ENCODE measurements at places on chromosomes 13 and 19.

- DNase-seq, result no peak
Measured at GRCh38 chr19:28990522-28990921, 222.4 kb downstream of the UQCRFS1 start.

- DNase-seq, result no peak
Measured at GRCh38 chr13:31209172-31209840, 9.5 kb downstream of the B3GLCT start.

- DNase-seq, result no peak
Measured at GRCh38 chr19:9407827-9408226, 27.5 kb downstream of the ZNF266 start.

DNA sequence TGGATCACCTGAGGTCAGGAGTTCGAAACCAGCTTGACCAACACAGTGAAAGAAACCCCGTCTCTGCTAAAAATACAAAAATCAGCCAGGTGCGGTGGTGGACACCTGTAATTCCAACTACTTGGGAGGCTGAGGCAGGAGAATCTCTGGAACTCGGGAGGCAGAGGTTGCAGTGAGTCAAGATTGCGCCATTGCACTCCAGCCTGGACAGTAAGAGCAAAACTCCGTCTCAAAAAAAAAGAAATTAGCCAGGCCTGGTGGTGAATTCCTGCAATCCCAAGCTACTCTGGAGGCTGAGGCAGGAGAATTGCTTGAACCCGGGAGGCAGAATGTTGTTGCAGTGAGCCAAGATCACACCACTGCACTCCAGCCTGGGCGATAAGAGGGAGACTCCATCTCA is 12.2 kb upstream of the FBXW9 start:
- no peak for DNase-seq

- no peak for DNase-seq
Measured at GRCh38 chr13:113637262-113638160, 20.5 kb downstream of the ATP4B start.

DNA sequence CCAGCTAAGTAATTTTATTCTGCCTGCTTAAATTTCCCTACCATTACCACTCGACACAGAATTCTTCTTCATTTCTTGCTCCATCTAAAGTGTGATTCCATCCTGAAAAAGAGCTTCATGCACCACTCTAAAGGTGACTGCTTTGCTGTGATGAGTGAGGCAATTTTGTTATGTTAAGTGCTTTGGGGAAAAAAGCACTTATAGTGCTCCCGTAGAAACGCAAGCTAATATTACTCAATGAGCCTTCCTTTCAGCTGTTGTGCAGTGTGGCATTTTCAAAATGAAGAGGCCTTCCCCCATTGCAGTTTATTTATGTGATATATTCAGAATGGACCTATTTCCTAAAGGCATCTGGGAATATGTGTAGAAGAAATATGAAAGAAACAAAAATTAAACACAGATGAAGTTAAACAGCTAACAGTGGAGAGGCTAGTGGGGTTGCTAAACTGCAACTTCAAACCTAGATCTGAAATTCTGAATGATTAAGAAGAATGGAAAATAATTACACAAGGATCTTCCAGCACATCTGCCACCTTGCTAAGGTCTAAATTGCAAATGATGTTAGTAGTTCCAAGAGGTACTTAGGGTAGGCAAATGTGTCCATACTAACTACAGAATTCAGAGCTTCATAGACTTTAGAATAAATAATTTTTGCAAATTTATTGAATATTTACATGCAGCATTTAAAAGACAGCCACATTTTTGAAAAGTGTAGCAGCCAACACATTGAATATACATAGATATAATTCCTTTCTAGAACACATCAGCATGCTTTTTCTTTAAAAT is 211.7 kb downstream of the DCT start:
- DNase-seq, result no peak

- no peak for DNase-seq
Measured at GRCh38 chr19:19120308-19121231, 17.7 kb downstream of the TMEM161A start.

Data from tibial nerve (tissue), 4 donors.